ENCODE measurements at places on chromosomes 6 and 20.

DNA sequence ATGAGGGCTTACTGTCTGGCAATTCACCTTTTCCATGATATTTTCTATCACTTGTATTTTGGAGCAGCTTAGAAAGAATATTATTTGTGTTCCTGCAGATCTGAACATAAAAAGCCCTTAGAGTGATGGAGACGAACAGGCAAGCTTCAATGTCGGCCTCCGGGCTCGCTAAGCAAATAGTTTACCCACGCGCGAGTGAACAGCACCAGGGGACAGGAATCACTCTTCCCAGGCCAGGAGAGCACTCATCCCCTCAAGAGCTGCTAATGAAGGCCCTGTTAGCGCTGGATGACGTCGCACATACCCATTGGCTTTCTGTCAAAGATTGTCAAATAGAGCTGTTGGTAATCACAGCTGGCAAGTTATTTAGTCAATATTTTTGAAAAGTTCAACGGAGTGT is 395.7 kb downstream of the ZFAND3 start:
- no peak for DNase-seq

DNA sequence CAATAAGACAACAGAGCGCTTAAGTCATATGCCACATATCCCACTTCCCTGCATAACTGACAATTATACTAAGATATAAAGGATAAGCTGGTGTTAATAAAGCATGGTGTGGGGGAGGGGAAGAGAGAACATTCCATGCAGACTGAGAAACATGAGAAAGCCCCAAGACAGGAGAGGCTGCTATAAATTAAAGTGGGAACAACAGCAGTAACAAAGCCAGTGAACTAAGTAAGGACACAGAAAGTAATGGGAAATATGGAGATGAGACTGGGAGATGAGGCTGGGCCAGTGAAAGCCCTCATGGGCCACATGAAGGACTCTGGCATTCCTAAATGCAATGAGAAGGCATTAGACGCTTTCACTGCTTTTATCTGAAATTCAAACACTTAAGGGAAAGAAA is 41.3 kb downstream of the SESN1 start:
- DNase-seq: no peak

GRCh38 chr6:72869621-72870020 is 247.8 kb downstream of the KCNQ5 start:
- DNase-seq: no peak

DNA sequence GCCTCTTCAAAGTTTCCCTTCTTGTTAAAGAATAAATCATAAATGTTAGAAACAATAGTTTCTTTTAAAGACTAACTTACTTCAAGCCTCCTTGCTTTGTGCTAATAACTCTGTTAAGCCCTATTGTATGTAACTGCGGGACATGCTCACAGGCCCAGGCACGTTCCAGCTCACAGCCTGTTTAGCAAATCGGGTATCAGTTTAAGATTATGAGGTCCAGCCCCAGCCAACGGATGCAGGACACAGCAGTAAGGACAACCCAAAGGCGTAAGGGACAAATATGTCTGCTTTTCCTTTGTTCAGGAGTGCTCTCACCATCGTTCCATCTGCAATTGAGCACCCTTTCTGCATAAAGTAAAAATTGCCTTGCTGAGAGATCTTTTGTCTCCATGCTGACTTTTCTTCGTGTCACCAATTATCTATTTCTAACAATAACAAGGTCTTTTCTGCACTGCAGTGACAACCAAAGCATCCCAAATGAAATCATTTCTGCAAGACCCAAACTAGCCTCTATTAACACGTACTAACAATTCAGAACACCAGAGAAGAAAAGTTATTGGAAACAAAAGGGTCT is 1.4 kb downstream of the C6orf52 start:
- DNase-seq: no peak

GRCh38 chr6:125670568-125670967 is 78.9 kb upstream of the HEY2 start:
- no peak for DNase-seq

GRCh38 chr6:148934961-148935360 is 188.1 kb downstream of the UST start:
- DNase-seq: no peak

GRCh38 chr6:7561153-7561964 is 19.9 kb downstream of the DSP start:
- DNase-seq: no peak

DNA sequence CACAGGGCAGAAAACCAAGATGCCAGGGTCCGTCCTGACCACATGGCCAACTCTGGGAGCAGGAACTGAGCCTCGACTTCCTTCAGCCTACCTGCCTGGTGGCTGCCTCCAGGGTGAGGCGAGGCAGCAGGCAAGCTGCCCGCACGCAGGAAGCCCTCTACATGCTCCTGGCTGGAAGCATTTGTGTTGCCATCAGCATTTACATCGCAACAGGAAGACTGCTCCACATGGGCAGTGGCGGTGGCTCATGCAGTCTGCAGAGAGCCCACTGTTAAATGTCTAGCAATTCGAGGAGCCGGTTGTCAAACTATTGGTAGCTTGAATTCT is 233.8 kb downstream of the SYNDIG1 start:
- no peak for DNase-seq

- no peak for DNase-seq
These were observed 132.9 kb downstream of the JPH2 start for GRCh38 chr20:44054118-44054517.

DNA sequence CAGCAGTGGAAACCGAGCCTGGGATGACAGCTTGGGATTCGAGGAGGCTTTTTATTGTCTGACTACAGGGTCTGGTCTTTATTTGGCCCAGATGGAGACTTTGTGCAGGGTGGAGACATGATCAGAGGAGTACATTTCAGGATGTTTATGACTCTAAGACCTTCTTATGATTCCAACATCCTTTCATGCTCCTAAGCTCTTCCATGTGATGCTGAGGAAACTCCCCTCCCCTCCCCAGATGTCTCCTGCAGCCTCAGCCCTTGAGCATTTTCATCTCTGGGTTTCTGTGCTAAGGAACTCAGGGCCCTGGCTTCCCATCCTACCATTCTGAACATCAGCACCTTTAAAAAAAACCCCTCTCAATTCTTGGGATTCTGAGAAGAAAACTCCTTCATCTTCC is 186.6 kb downstream of the SOX4 start:
- no peak for DNase-seq

DNA sequence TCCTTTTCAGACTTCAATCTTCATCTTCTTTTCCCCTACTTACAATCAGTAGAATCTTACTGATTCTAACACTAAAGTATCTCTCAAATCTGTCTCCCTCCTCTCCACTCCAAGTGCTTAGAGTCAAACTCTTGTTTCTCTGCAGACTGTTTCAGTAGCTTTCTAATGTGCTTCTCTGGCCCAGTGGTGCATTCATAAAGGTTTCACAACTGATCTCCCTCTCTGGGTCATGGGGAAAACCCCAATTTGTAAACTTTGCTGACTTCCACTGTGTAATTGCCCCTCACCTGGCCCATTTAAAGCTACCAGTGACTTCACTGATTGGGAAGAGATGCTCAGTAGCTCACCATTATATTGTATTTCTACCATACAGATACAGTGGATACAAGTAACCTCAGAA is 183.6 kb downstream of the FAXC start:
- DNase-seq: no peak
